ENCODE measurements at places on chromosomes 7 and 10.

GRCh38 chr7:2771274-2771731 is 72.8 kb downstream of the GNA12 start:
- DNase-seq: no peak

DNA sequence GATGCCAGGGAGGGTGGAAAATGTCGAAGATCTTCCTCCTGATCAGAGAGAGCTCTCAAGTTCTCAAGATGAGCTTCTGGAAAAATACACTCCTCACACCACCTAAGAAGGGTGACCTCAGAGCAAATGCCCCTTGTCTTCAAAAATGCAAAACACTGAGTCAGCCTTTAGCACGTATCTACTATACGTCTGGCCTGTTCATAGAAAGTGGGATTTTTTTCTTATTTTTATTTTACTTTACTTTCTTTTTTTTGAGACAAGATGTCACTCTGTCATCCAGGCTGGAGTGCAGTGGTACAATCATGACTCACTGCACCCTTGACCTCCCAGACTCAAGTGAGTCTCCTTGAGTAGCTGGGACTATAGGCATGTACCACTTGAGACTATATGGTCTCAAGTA is 57.1 kb downstream of the AFAP1L2 start:
- DNase-seq: no peak

GRCh38 chr7:21884496-21884895 is 61.2 kb downstream of the CDCA7L start:
- DNase-seq: no peak

- DNase-seq: no peak
Observed at GRCh38 chr10:42645103-42645502, 6.7 kb upstream of the ZNF33B start.

DNA sequence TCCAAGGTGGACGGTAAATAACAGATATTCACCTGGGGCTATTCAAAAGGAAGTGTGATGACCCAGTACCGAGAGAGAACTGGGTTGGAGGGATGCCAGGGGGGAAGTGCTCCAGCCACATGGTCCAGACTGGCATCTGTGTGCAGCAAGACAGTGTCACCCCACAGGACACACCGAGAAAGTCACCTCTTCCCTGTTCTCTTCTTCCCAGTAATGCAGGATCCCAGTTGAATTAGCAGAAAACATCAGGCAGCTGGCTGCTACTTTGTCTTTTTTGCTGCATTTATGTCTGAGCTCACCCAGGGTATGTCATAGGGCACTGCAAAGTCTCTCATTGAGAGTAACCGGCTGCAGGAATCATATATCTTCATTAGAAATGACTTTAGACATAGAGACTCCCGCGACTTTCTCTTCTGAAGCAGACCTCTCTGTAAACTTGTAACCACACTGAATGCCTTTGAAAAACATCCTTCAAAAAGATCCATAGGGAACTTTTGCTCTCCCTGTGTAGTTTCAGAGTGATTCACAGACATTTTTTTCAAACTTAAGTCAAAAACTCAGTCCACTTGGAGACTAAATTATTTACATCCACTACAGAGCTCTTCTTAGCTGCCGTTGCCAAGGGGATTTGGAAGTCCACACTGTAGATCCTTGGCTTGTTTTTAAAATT is 609.0 kb upstream of the DPP6 start:
- DNase-seq: no peak

Data from stimulated activated effector memory CD8-positive, alpha-beta T cell treated with anti-CD3 and anti-CD28 coated beads, Interleukin-12 subunit alpha, Interleukin-12 subunit beta, amount 100 ng/mL, for 72 hours (primary cell).